Thoracic aorta (tissue), 2 donors: ENCODE measurements at places on chromosomes 6 and 20.

- no peak for DNase-seq
Measured at GRCh38 chr6:50637267-50637666, 76.1 kb upstream of the TFAP2D start.

GRCh38 chr6:169828176-169828575 is 76.8 kb downstream of the ERMARD start:
- no peak for DNase-seq

DNA sequence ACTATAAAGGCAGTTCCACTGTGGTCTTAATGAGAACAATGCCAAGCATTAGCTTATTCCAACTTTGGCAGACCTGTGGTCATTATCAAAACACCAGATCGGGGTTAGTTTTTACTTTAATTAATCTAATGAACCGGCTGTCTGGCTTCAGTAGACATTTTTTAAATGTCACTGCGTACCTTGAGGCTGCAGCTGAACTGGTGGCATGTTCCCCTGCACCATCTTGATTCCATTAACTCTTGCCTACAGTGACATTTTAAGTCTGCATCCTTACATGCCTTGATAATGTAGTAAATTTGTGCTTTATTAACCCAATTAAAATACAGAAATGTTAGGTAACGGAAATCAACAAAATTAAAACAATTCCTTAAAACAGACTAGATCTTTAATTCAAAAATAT is 127.0 kb downstream of the KIF16B start:
- no peak for DNase-seq

DNA sequence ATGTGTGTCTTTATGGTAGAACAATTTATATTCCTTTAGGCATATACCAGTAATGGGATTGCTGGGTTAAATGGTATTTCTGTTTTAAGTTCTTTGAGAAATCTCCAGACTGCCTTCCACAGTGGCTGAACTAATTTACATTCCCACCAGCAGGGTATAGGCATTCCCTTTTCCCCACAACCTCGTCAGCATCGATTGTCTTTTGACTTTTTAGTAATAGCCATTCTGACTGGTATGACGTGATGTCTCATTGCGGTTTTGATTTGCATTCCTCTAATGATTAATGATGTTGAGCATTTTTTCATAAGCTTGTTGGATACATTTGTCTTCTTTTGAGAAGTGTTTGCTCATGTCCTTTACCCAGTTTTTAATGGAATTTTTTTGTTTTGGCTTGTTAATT is 5.3 kb upstream of the TASP1 start:
- DNase-seq, result no peak

GRCh38 chr6:106253731-106254130 is 71.8 kb downstream of the ATG5 start:
- no peak for DNase-seq

GRCh38 chr20:42130810-42131596 is 512.8 kb upstream of the CHD6 start:
- DNase-seq, result no peak

GRCh38 chr6:165109011-165109410 is 200.4 kb downstream of the C6orf118 start:
- no peak for DNase-seq

- no peak for DNase-seq
Measured at GRCh38 chr6:30676660-30677285, 4.0 kb upstream of the DHX16 start.

DNA sequence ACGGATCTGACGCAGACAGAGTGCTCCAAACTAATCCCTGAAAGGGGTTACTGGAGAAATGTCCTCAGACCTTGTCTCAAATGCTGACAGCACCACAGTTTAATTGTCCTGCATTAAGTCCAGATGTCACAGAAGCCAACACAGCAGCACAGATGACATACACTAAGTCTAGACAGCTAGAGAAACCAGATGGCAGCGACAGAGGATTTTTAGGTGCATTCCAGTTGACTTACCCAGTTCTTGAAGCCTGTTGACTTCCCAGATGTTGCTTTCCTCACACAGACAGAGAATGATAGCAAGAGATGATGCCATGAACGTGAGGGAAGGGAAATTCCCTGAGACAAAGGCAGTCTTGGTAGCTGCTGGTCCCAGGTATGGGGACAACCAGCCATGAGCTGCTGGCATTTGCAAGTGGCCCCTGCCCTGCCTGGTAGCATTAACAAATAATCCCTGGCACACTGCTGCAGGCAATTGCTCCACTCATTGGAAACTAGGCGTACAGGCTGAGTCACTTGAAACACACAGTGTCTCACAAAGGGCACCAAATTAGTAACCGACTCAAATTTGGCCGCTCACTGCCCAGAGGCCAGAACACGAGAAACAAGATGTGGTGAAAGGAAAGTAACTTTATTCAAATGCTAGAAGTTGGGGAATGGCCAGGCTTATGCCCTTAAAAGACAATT is 52.2 kb downstream of the ADGB start:
- no peak for DNase-seq
